CD8-positive, alpha-beta memory T cell (primary cell): ENCODE measurements at places on chromosomes 16 and 17.

- DNase-seq: no peak
- H3K4me3 ChIP-seq: no peak overlapping the region
- H3K4me1 ChIP-seq: peaks cover 6% of the 10 kb centered on the region
- no peak overlapping the region for H3K27ac ChIP-seq
- H3K36me3 ChIP-seq: no peaks in the 10 kb centered on the region
Observed at GRCh38 chr17:73430165-73430680, 118.4 kb upstream of the CDC42EP4 start.

DNA sequence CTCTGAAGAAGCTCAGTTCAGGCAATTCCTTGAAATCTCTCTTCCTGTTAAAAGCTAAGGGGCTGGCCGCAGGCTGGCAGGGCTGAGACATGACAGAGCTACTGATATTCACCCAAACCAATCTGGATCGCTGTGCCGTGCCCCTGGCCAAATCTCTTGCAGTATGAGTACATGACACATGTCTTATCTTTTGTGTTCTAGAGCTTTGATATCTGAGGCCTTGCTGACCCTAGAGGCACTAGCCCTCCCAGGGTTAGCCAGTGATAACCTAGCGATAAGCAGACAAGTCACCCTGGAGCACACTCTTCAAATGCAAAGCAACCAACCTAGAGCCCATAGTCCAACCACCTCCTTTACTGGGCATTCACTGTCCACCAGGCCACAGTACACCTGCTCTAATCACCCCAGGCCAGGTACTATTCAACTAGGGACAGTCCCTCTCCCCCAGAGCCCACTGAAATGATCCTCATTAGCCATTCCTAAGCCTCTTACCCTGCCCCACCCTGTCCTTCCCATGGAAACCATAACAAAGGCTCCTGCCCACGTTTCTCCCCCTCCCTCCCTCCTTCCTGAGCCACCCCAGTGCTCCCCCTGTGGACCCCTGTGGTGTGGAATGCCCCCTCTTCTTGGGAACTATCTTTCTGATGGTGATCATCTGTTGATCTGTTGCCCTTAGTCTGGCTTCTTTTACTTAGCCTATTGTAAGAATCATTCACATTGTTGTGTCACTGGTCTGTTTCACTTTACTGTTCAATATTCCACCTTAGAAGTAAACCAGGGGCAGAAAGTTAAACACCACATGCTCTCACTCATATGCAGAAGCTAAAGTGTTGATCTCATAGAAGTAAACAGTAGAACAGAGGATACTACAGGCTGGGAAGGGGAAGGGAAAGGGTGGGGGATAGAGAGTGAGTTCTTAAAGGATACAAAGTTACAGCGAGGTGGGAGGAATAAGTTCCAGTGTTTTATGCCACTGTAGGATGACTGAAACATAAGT lies 52.5 kb downstream of the TEKT5 start:
- no peaks in the 10 kb centered on the region for H3K4me1 ChIP-seq
- H3K27ac ChIP-seq: no peak overlapping the region
- H3K36me3 ChIP-seq: no peaks in the 10 kb centered on the region
- H3K27me3 ChIP-seq: no peaks in the 10 kb centered on the region

DNA sequence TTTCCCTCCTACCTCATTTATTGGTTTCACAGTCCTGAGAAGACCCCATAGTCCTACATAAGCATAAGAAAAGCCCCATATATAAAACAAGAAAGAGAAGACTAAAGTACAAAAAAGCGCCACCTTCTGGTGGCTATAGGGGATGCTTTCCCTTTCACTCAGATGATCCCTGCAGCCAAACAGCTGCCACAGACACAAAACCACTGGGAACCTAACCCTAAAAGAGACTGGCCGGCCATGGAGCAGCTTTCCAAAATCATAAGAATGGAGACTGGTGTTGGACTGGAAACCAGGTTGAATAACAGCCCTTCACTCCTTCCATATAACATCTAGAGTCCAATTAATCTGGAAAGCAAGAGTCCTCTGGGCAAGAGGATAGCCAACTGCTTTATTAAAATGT lies 11.4 kb downstream of the DYNC1LI2 start:
- H3K27ac ChIP-seq: no peak overlapping the region
- H3K4me1 ChIP-seq: peaks cover 4% of the 10 kb centered on the region
- peaks cover 49% of the 10 kb centered on the region for H3K36me3 ChIP-seq
- no peak for DNase-seq
- H3K4me3 ChIP-seq: no peak overlapping the region

GRCh38 chr16:49959552-49960277 lies 65.3 kb upstream of the CNEP1R1 start:
- H3K4me1 ChIP-seq: no peaks in the 10 kb centered on the region
- H3K27me3 ChIP-seq: peaks cover 4% of the 10 kb centered on the region
- no peak overlapping the region for H3K4me3 ChIP-seq
- no peaks in the 10 kb centered on the region for H3K36me3 ChIP-seq
- DNase-seq: no peak

- no peak for DNase-seq
- H3K4me1 ChIP-seq: no peaks in the 10 kb centered on the region
- no peaks in the 10 kb centered on the region for H3K27me3 ChIP-seq
- H3K36me3 ChIP-seq: no peaks in the 10 kb centered on the region
- no peak overlapping the region for H3K27ac ChIP-seq
Observed at GRCh38 chr16:16867973-16868372, 489.0 kb downstream of the NPIPA7 start.

GRCh38 chr17:47712330-47713023 lies 18.5 kb downstream of the TBKBP1 start:
- H3K27me3 ChIP-seq: no peaks in the 10 kb centered on the region
- no peak overlapping the region for H3K27ac ChIP-seq
- no peak for DNase-seq
- H3K36me3 ChIP-seq: peaks cover 8% of the 10 kb centered on the region
- H3K4me1 ChIP-seq: peaks cover 66% of the 10 kb centered on the region

DNA sequence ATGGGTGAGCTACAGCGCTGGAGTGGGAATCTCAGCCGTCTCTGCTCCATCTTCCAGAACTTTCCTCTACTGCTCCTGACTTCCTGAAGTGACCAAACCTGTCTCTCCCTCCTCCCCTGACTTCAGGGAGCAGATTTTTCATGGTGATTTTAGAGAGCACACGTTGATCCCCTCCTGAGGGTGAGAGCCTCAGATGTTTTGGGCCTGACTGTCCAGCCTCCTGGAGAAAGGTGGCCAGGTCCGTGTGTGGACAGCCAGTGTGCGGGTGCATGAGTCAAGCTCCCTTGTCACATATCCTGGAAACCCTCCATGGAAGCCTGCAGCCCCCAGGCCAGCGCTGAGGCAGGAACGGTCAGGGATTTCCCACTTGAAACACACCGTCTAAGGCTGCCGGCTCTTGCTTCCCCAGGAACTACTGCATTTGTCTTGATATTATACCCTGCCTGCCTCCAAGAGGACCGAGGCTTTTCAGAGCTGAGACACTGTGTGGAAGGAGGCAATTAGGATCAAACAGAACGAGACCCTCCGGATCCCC lies 143.1 kb downstream of the CMIP start:
- H3K36me3 ChIP-seq: no peaks in the 10 kb centered on the region
- no peak for DNase-seq
- H3K4me1 ChIP-seq: no peaks in the 10 kb centered on the region
- H3K4me3 ChIP-seq: no peak overlapping the region

- H3K36me3 ChIP-seq: peaks cover 5% of the 10 kb centered on the region
- H3K27ac ChIP-seq: no peak overlapping the region
- no peak for DNase-seq
- H3K27me3 ChIP-seq: no peaks in the 10 kb centered on the region
- H3K4me3 ChIP-seq: no peak overlapping the region
- H3K4me1 ChIP-seq: no peaks in the 10 kb centered on the region
Observed at GRCh38 chr17:27596566-27597187, 34.3 kb upstream of the LGALS9 start.

- no peak overlapping the region for H3K4me3 ChIP-seq
- H3K36me3 ChIP-seq: no peaks in the 10 kb centered on the region
Observed at GRCh38 chr16:56743840-56744239, 13.9 kb downstream of the NUP93 start.

GRCh38 chr17:44557651-44558285 lies 484 bp downstream of the FZD2 start:
- H3K27me3 ChIP-seq: peaks cover 17% of the 10 kb centered on the region
- no peaks in the 10 kb centered on the region for H3K36me3 ChIP-seq
- DNase-seq: no peak
- no peak overlapping the region for H3K27ac ChIP-seq
- H3K4me3 ChIP-seq: peak overlapping the region; percentile 41
- H3K4me1 ChIP-seq: peaks cover 7% of the 10 kb centered on the region

- no peak for DNase-seq
- no peak overlapping the region for H3K4me3 ChIP-seq
- no peaks in the 10 kb centered on the region for H3K36me3 ChIP-seq
- H3K4me1 ChIP-seq: no peaks in the 10 kb centered on the region
- H3K27me3 ChIP-seq: no peaks in the 10 kb centered on the region
Observed at GRCh38 chr17:64216000-64216337, 47.1 kb downstream of the TEX2 start.

GRCh38 chr16:1768767-1769401 lies 2.5 kb downstream of the NME3 start:
- no peak overlapping the region for H3K4me3 ChIP-seq
- no peak for DNase-seq
- H3K36me3 ChIP-seq: peaks cover 7% of the 10 kb centered on the region
- H3K27ac ChIP-seq: no peak overlapping the region
- no peaks in the 10 kb centered on the region for H3K27me3 ChIP-seq
- peaks cover 8% of the 10 kb centered on the region for H3K4me1 ChIP-seq

DNA sequence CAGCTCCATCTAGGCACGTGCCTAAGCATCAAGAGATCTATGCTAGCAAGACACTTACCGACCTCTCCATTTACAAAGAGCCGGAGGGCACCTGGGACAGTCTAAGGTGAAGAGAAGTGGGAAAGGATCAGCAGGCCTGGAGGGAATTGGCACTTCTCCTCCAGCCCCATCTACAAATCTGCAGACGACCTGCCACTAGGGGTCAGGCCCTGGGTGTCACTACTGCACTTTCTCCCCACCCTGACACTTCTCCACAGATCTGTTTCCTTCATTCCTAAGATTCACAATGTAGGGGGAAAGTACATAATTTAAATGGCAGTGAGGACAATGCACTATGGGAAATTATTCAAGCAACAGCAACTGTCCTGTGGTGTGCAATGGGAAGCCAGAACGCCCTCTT lies 8.1 kb downstream of the MKS1 start:
- H3K4me1 ChIP-seq: no peaks in the 10 kb centered on the region
- no peak overlapping the region for H3K27ac ChIP-seq
- H3K36me3 ChIP-seq: peaks cover 24% of the 10 kb centered on the region
- no peak for DNase-seq
- H3K27me3 ChIP-seq: no peaks in the 10 kb centered on the region

DNA sequence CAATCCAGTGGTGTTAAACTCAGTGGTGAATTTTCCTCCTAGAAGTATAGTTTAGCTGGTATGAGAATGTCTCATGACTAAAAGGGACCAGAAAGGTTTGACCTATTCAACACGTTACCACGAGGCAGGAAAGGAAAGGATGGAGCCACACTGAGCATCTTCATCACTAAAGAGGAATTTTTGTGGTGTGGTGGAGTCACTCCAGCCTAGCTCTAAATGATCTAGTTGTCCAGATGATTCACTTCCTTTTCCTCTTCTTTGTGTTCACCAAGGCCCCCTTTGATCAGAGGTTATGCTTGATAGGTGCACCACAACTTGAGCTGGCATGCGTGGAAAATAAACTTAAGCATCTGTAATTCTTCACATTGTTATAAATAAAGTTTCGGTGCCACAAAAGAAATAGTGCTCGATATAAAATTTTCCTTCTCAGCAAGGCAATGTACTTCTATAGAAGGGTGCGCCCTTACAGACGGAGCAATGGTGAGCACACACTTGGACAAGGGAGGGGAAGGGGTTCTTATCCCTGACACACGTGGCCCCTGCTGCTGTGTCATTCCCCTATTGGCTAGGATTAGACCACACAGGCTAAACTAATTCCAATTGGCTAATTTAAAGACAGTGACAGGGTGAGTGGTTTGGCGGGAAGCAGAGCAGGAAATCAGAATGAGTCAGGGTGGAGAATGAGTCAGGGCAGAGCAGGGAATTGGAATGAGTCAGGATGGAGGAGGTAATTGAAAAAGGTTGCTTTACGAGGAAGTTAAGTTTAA lies 254.6 kb downstream of the HS3ST3A1 start:
- DNase-seq: no peak
- no peaks in the 10 kb centered on the region for H3K4me1 ChIP-seq
- no peak overlapping the region for H3K4me3 ChIP-seq
- H3K27ac ChIP-seq: no peak overlapping the region
- no peaks in the 10 kb centered on the region for H3K36me3 ChIP-seq

- H3K27ac ChIP-seq: no peak overlapping the region
- H3K4me3 ChIP-seq: no peak overlapping the region
- H3K27me3 ChIP-seq: no peaks in the 10 kb centered on the region
- no peaks in the 10 kb centered on the region for H3K4me1 ChIP-seq
Observed at GRCh38 chr16:86062271-86062965, 163.5 kb downstream of the IRF8 start.

GRCh38 chr17:70370816-70371215 lies 201.5 kb downstream of the KCNJ2 start:
- no peak for DNase-seq
- no peaks in the 10 kb centered on the region for H3K27me3 ChIP-seq
- no peaks in the 10 kb centered on the region for H3K36me3 ChIP-seq

DNA sequence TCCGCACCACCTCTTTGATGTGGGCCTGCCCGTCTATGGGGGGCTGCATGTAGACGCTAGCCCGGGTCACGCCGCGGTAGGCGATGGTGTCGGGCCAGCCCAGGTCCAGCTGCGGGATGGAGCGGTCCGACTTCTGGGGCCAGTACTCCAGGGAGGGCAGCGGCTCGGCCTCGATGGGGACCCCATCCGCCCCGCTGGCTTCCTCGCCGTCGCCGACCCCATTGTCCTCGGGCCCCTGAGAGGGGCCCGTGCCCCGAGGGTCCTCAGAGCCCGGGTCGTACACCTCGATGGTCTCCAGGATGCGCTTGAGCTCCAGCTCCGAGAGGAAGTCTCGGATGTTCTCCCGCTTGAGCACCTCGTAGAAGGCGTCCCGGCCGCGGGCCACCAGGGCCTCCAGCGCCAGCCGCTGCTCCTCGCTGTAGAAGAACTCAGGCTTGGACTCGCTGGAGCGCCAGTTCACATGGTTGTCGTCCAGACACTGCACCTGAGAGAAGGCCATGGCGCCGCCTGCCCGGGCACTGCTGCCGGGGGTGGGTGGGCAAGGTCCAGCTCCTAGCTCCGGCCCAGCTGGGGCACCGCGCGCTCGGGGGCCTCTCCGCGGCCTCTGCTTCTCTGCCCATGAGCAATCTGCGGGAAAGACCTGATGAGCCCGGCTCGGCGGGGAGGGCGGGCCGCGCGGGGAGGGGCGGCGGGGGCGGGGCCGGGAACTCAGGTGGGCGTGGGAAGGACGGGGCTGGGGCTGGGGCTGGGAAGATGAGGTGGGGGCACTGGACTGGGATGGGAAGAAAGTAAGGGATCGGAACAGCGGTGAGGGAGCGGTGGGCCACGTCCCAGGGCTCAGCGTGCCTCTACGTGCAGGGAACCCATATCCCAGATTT lies 782 bp downstream of the FAM83G start:
- H3K4me3 ChIP-seq: peak overlapping the region; percentile 59
- H3K36me3 ChIP-seq: no peaks in the 10 kb centered on the region
- peaks cover 36% of the 10 kb centered on the region for H3K4me1 ChIP-seq
- no peaks in the 10 kb centered on the region for H3K27me3 ChIP-seq

DNA sequence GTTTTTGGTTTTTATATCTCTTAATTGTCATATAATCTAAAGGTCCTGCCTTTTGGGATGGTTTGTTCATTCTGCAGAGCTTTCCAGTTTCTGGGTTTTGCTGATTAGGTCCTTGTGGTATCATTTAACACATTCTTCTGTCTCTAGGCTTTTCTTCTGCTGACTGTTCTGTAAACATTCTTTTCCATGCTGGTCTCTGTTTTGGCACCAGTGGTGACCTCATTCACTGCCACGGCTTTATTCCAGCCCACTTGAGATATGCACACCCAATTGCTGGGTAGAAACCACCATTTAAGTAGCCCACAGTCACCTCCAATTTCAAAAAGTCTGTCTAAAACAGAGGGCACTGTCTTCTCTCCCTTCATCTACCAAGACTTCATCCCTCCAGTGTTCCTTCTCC lies 31.1 kb upstream of the COX10 start:
- DNase-seq: no peak
- no peaks in the 10 kb centered on the region for H3K4me1 ChIP-seq
- H3K4me3 ChIP-seq: no peak overlapping the region
